ENCODE measurements at places on chromosomes 5 and 9.
A peak's percentile ranks its signal among the peaks of the same experiment; 100 is the strongest.

- DNase-seq: no peak
These were observed 10.0 kb downstream of the TMEM174 start for GRCh38 chr5:73183000-73183399.

DNA sequence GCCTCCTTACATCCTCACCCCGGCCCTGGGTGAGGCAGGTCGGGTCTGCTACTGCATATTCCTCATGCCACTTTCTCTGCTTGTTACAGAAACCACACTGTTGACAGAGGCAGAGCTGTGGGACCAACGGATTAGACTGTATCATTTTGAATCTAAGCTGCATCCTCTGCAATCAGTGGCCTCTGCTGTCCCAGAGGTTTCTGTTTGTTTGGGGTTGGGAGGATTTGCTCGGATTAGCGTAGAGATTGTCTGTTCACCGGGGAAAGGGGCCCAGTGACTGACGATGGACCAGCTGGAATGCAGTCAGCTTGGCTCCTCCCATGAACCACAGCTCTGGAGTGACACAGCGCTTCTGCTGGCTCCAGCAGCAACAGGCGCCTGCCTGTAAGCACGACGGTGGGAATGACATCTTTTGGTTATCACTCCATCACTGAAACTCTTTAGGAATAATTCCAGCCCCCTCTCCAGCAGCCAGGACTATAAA, 37.3 kb upstream of the ADRA1B start:
- peak; percentile 56 for DNase-seq

DNA sequence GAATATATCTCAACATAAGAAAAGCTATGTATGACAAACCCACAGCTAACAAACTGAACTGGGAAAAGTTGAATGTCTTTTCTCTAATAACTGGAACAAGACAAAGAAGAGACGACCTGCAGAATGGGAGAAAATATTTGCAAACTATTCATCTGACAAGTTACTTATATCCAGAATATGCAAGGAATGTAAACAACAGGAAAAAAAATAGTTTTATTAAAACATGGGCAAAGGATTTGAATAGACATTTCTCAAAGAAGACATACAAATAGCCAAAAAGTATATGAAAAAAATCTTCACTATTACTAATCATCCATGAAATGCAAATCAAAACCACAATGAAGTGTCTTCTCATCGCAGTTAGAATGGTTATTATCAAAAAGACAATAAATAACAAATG, 181.7 kb upstream of the TLX3 start:
- DNase-seq: no peak

DNA sequence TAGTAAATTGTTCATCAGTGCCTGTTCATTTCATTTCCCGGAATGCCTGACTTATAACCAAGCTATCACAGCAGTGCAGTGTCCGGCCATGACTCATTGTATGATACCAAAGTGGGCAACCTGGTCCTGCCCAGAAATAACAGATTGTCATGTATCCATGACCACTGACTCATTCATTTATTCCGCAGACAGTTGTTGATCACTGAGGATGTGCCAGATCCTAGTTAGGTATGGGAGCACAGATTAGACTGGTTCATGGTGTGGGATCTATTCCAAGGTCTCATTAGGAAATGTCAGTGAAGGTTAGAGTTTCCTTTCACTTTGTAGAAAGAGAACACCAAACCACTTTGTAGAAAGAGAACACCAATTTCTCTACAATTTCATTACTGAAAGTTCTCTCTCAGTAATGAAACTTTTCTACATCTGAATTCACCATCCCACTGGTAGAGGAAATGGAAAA, 8.7 kb downstream of the NREP start:
- no peak for DNase-seq

DNA sequence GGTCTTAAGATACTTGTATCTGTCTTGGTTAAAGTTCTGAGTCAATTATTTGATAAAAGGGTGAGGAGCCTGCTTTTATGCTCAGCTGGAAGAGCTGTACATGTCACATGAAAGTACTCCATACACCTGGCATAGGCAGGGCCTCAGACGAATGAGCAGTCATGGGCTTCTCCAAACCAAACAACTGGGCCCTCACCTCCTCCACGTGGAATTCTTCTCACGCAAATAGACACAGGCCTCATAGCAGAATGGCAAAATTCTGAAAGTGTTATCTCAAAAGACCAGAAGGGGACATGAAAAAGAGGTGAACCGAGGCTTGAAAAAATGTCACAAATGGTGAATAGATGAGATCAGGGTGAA, 48.6 kb downstream of the FAM240B start:
- DNase-seq: no peak

GRCh38 chr5:151134228-151134627, 23.4 kb downstream of the ANXA6 start:
- no peak for DNase-seq

DNA sequence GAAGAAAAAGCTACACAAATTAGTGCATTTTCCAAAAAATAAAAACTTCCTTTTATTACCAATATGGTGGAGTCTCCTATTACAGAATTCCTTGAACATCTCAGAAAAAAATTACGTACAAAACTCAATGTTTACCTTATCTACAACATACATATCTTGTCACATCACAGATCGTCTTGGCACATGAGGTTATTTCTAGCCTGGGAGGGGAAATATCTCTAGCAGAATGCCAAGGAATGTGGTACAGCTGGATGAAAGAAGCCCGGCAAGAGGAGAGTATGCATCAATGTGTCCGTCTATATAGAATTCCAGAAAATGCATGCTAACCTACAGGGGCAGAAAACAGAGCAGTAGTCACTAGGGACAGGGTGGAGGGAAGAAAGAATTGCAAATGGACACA, 443.8 kb downstream of the ZSWIM6 start:
- DNase-seq: no peak

DNA sequence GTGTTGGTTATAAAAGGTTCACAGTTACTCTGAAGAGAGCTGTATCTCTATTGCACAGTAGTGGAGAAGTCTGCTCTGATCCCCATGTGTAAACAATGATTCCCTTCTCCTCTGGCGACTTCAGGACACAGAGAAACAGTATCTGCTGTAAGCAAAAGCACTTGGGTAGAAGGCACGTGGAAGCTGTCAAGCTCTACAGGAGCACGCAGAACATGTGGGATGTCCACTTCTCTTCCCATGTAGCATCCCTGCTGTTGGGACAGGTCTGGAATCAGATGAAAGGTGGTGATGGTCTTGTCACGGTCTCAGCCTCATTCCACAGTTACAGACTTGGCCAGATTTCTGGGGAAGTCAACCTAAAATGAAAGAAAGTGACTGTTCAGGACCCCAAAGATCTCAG, 9.4 kb upstream of the MAPK9 start:
- no peak for DNase-seq

Measured in tibial artery (tissue), 4 donors.